ENCODE measurements at places on chromosomes 5 and 9.

- no peak for DNase-seq
Measured at GRCh38 chr5:76771705-76772405, 47.0 kb upstream of the F2RL1 start.

GRCh38 chr5:178371362-178372111 lies 138.9 kb upstream of the PHYKPL start:
- no peak for DNase-seq

DNA sequence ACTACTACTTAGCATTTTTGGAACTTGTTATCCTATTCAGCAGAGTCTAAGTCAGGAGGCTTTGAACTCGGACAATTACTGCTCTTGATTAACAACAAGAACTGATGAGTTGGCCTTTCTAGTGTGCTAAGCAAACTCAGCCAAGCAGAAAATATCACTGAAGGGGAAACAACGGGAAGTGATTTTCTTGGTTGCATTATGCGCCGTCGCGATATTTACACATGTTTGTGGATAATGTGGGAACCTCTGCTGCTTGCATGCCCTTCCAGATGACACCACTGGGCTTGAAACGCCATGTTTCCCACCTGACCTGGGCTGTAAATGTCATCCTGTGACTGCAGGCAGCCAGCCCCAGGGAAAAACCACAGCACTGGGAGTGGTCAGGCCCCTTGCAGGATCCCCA lies 205.5 kb downstream of the PAX5 start:
- DNase-seq = no peak

- no peak for DNase-seq
Measured at GRCh38 chr9:10911373-10911772, 298.6 kb upstream of the PTPRD start.

GRCh38 chr9:129398961-129399633 lies 221.0 kb upstream of the IER5L start:
- DNase-seq = no peak

- no peak for DNase-seq
Measured at GRCh38 chr5:145587710-145588109, 247.4 kb downstream of the PRELID2 start.
